ENCODE measurements at places on chromosomes 2 and 18.
A peak's percentile ranks its signal among the peaks of the same experiment; 100 is the strongest.

DNA sequence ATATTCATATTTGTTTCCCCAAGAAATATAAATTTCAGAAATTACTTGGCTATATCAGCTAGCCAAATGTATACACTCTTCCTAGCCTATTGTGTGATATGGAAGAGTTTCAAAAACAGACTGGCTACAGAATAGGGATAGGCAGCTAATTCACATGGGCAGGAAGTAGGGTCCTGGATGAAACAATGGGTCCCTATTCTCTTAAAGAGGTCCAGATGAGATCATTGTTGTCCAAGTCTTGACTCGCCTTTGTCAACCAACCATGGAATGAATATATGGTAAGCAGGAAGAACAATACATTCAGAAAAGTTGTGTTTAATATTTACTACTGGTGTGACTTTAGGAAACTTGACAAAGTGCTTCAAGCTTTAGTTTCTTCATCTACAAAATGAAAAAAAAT is 319.9 kb downstream of the NBAS start:
- no peaks in the 10 kb centered on the region for H3K27me3 ChIP-seq
- peaks cover 8% of the 10 kb centered on the region for H3K36me3 ChIP-seq
- H3K4me1 ChIP-seq = peaks cover 11% of the 10 kb centered on the region
- no peak overlapping the region for H3K27ac ChIP-seq

GRCh38 chr2:170243118-170243837 is 65.3 kb downstream of the MYO3B start:
- no peak overlapping the region for H3K27ac ChIP-seq
- H3K4me3 ChIP-seq = no peak overlapping the region
- H3K27me3 ChIP-seq = peaks cover 42% of the 10 kb centered on the region
- H3K36me3 ChIP-seq = no peaks in the 10 kb centered on the region

- no peak for DNase-seq
- peaks cover 49% of the 10 kb centered on the region for H3K4me1 ChIP-seq
- H3K36me3 ChIP-seq = no peaks in the 10 kb centered on the region
- peak overlapping the region; percentile 78 for H3K27ac ChIP-seq
Observed at GRCh38 chr2:169108099-169108884, 38.9 kb downstream of the DHRS9 start.

DNA sequence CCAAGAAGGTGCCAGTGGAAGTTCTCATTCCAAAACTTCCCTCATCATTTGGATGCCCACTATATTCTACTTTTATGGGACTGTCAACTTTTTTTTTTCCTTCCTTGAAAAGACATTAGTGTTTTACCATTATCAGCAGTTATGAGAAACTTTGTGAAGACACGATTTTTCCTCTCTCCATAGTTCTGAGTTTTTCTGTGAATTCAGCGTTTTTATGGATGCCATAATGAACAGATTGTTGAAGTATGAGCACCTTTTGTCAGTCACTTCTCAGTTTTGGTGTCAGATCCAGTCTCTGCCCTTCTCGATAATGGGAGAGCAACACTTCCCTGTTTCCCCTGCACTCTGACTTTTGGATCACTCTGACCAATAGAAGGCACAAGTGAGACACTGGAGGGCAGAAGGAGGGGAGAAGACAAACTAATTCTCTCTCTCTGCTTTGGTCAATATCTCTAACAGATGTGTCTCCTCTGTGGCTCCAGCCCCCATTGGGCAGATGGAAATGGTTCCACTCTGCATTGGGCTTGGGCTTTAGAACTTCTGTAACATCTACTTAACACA is 53.5 kb upstream of the FN1 start:
- H3K4me1 ChIP-seq = no peaks in the 10 kb centered on the region
- no peak overlapping the region for H3K4me3 ChIP-seq
- no peak for DNase-seq
- H3K27me3 ChIP-seq = peaks cover 9% of the 10 kb centered on the region
- no peaks in the 10 kb centered on the region for H3K36me3 ChIP-seq
- no peak overlapping the region for H3K27ac ChIP-seq

DNA sequence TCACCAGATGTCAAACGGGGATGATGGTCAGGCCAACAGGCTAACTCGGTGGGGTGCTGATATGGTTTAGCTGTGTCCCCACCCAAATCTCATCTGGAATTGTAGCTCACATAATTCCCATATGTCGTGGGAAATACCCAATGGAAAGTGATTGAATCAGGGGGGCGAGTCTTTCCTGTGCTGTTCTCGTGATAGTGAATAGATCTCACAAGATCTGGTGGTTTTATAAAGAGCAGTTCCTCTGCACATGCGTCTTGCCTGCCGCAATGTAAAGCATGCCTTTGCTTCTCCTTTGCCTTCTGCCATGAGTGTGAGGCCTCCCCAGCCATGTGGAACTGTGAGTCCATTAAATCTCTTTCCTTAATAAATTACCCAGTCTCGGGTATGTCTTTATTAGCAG is 74.4 kb upstream of the YWHAQ start:
- no peaks in the 10 kb centered on the region for H3K27me3 ChIP-seq
- no peak overlapping the region for H3K27ac ChIP-seq
- H3K4me3 ChIP-seq = no peak overlapping the region
- H3K36me3 ChIP-seq = no peaks in the 10 kb centered on the region

DNA sequence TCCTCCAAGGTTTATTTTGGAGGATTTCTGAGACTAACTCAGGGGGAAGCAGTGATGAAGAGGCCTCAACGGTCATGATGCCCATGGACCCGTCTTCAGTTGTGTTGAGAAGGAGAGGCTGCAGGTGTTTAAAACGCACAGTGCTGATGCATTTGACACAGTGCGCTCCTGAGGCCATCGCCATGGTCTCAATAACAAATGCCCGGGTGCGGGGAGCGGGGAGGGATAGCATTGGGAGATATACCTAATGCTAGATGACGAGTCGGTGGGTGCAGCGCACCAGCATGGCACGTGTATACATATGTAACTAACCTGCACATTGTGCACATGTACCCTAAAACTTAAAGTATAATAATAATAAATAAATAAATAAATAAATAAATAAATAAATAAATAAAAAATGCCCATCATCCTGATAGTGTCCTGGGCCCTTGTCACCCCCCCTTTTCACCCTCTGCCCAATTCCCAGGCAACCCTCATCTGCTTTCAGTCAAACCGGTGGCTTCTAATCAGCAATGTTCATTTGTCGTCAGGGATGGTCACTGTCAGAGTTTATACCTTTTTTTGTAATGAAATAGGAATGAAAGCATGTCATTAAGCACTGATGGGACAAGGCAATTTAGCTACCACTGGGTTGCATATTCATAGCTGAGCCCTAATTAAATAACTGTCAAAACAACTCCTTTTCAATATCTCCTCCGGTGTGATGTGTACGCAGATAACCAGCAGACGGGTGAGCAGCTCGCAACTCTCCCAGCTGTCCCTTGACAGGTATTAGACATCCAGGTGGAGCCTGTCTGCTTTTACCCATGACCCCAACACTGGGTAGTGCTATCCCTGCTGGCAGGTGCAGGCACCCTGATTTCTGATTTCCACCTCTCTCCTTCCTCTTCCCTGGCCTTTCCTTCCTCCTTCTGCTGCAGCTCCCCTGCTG is 95.9 kb downstream of the KCNF1 start:
- no peak for DNase-seq
- H3K27ac ChIP-seq = no peak overlapping the region
- no peak overlapping the region for H3K4me3 ChIP-seq
- no peaks in the 10 kb centered on the region for H3K27me3 ChIP-seq
- no peaks in the 10 kb centered on the region for H3K4me1 ChIP-seq

- H3K4me3 ChIP-seq = no peak overlapping the region
- no peaks in the 10 kb centered on the region for H3K4me1 ChIP-seq
- no peak for DNase-seq
- no peak overlapping the region for H3K27ac ChIP-seq
- H3K36me3 ChIP-seq = peaks cover 4% of the 10 kb centered on the region
Observed at GRCh38 chr2:65326276-65326675, 98.6 kb downstream of the ACTR2 start.

DNA sequence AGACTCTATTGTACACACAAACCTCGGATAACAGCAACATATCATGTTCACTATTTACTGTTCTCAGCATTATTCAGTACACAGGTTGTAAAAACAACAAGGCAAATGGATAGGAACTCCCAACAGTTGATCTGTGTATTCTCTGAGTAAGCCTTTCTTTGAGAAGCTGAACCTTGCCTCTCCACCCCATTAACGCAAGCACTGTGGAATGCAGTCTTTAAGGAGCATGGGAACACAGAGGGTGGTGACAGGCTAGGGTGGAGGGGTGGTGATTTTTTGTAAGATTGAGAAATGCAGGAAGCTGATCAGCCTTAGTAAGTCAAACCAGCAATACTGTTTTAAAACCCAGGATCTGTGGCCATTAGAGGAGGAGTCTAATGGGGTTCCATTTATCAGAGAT is 19.6 kb upstream of the SERPINB11 start:
- H3K27me3 ChIP-seq = no peaks in the 10 kb centered on the region
- no peaks in the 10 kb centered on the region for H3K4me1 ChIP-seq
- no peaks in the 10 kb centered on the region for H3K36me3 ChIP-seq
- no peak for DNase-seq
- no peak overlapping the region for H3K4me3 ChIP-seq
- H3K27ac ChIP-seq = no peak overlapping the region

GRCh38 chr2:86443631-86444350 is 2.6 kb downstream of the KDM3A start:
- no peaks in the 10 kb centered on the region for H3K27me3 ChIP-seq
- peak overlapping the region; percentile 96 for H3K4me3 ChIP-seq
- peak overlapping the region; percentile 11 for H3K27ac ChIP-seq
- H3K36me3 ChIP-seq = peaks cover 70% of the 10 kb centered on the region
- DNase-seq = no peak

GRCh38 chr18:73784853-73785252 is 362.8 kb downstream of the FBXO15 start:
- H3K27ac ChIP-seq = no peak overlapping the region
- H3K4me1 ChIP-seq = no peaks in the 10 kb centered on the region
- no peaks in the 10 kb centered on the region for H3K36me3 ChIP-seq
- DNase-seq = no peak
- H3K27me3 ChIP-seq = peaks cover 2% of the 10 kb centered on the region

- no peaks in the 10 kb centered on the region for H3K27me3 ChIP-seq
- H3K36me3 ChIP-seq = no peaks in the 10 kb centered on the region
- no peak for DNase-seq
- no peak overlapping the region for H3K4me3 ChIP-seq
- H3K27ac ChIP-seq = no peak overlapping the region
Observed at GRCh38 chr2:53317861-53318260, 449.7 kb upstream of the CHAC2 start.

GRCh38 chr2:232611559-232612218 is 21.7 kb upstream of the EFHD1 start:
- no peak overlapping the region for H3K4me3 ChIP-seq
- no peaks in the 10 kb centered on the region for H3K27me3 ChIP-seq
- no peaks in the 10 kb centered on the region for H3K4me1 ChIP-seq
- H3K36me3 ChIP-seq = no peaks in the 10 kb centered on the region

- no peaks in the 10 kb centered on the region for H3K36me3 ChIP-seq
- no peak for DNase-seq
- no peaks in the 10 kb centered on the region for H3K4me1 ChIP-seq
- H3K27ac ChIP-seq = no peak overlapping the region
- H3K4me3 ChIP-seq = no peak overlapping the region
Observed at GRCh38 chr2:55489467-55490062, 30.0 kb upstream of the CFAP36 start.

- H3K27me3 ChIP-seq = no peaks in the 10 kb centered on the region
- no peak overlapping the region for H3K4me3 ChIP-seq
- no peak for DNase-seq
- H3K4me1 ChIP-seq = no peaks in the 10 kb centered on the region
- H3K36me3 ChIP-seq = no peaks in the 10 kb centered on the region
- no peak overlapping the region for H3K27ac ChIP-seq
Observed at GRCh38 chr2:187301706-187302105, 146.3 kb downstream of the CALCRL start.

GRCh38 chr2:210170446-210171303 is 534 bp downstream of the KANSL1L start:
- DNase-seq = peak; percentile 96
- peak overlapping the region; percentile 95 for H3K4me3 ChIP-seq
- H3K36me3 ChIP-seq = no peaks in the 10 kb centered on the region

- no peaks in the 10 kb centered on the region for H3K4me1 ChIP-seq
- H3K4me3 ChIP-seq = no peak overlapping the region
- H3K27me3 ChIP-seq = no peaks in the 10 kb centered on the region
- no peaks in the 10 kb centered on the region for H3K36me3 ChIP-seq
Observed at GRCh38 chr2:14720319-14720718, 87.8 kb downstream of the LRATD1 start.

GRCh38 chr2:47072018-47072691 is 83.0 kb downstream of the STPG4 start:
- H3K27me3 ChIP-seq = no peaks in the 10 kb centered on the region
- DNase-seq = no peak
- H3K36me3 ChIP-seq = peaks cover 21% of the 10 kb centered on the region

DNA sequence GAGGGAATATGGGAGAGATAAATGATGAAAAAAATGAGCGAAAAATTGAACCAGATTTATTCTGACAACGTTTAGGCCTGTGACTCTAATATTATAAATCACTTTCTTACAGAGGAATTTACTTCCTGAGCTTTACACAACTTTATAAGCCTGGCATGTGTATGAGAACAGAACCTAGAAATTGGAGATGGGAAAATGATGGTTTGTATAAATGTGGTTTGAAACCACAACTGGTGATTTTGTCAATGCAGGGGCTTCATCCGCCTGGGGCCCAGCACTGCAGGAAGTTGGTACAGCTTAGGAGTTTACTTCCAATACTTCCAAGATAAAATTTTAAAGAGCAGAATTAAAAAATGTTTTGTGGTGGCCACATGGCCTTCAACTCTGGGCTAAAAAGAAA is 82.3 kb downstream of the VAPA start:
- no peak for DNase-seq
- H3K36me3 ChIP-seq = no peaks in the 10 kb centered on the region
- no peak overlapping the region for H3K27ac ChIP-seq

DNA sequence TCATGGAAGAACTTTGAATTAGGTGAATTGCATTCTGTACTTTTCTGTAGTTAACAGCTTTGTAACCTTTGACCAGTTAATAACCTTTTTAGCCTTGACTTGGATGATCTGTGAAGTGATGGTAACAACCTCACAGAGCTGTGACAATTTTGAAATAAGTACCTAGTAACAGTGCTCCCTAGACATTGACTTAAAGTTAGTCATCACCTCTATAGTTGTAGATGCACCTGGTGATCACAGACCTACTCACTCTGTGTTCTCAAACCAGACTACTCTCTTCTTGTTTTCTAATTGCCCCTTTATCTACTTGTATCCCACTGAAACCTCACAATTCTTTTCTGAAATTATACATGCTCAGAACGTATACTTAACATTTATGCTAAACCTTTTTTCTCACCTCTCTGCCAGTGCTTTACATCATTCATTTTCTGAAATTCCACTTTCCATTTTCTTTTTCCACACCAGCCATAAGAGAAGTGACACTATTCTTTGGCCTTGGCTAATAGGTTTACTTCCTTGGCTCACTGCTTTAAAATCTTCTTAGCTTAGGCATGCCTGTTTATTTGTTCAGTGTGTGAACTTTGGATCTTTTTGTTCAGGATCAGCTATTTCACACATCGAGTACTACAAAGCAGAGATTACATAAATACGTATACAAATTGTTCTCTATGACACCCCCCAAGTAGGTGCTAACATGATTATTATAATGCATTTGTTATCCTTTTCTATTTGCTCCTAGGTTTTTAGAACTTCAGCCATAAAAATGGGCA is 9.3 kb downstream of the YPEL5 start:
- no peak overlapping the region for H3K4me3 ChIP-seq
- H3K36me3 ChIP-seq = peaks cover 32% of the 10 kb centered on the region
- DNase-seq = no peak
- H3K4me1 ChIP-seq = no peaks in the 10 kb centered on the region

All from T-helper 2 cell treated with Interferon-gamma antibody and Interleukin-4, amounts not matched to agents 5 μg/mL and 100 μg/mL, for 36 hours (primary cell).